KBM-7 (cell line): ENCODE measurements at places on chromosomes 4 and X.

DNA sequence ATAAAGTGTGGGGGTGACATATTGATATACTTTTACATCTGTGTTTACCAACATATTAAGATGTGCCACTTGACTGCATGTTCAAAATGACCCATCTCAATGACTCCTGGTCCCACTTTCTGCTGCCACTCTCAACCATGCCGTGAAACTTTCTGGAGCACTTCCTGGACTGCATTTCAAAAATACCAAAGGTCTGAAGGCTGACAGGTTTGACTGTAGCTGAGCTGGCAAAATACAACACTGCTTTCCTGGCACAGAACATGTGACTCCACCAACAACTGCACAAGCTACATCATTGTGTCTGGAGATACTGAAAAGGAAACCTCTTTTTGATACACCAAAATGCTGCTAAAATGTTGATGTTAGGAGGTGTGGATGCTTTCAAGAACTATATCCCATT is 184.8 kb downstream of the UNC5C start:
- no peak for DNase-seq

DNA sequence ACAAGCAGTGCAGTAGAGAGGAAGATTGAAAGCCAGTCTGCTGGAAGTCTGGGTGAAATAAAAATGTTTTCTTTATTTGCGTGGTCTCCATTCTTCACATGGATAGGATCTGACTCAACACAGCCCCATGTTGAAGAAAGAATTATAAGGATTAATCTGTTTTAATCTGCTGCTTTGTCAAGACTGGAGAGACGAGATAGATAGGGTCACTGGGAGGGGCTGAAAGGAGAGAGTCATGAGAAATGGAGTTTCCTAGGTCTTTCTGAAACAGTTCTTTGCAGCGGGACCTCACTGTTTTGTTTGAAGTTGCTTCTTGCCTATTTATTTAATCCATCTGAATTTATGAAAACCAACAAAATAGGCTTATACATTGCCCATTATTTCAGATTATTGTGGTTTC is 32.4 kb upstream of the RHOH start:
- no peak for DNase-seq

DNA sequence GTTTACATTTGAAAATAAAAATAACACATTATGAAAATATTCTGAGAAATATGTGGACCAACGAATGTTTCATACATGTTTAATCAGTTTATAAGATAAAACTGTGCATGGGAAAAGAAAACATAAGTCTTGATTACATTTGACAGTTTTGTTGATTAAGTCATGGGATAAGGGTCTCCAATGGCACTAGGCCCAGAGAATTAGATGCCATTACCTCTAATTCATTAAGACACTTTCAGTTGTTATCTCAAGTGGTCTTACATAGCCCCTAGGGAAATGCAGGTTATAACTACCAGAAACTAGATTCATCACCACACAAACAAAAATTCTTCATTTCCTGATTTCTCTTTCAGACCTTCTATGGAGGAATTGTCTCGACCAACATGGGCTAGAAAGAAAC is 300.8 kb downstream of the PCDH7 start:
- DNase-seq: no peak

DNA sequence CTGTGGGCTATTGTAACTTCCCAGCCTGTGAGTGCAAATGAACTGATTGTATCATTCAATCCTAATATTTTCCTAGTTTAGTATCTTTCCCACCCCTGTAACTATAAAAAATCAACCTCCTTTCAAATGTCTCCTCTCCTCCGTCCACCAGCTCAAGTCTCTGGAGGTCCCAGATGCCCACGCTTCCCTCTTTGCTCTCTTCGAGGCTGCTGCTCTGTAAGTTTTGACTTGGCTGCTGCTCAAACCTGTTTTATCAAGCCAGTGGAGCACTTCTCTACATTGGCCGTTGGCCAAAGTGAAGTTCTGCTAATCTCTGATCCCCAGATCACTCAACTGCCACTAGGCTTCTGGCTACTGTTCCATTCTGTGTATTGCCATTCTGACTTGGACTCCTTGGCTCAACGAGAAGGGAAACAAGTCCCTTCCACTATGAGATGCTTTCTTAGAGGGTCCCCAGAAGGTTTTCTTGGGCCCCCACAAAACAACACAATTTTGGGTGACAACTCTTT is 60.7 kb upstream of the RAPGEF2 start:
- DNase-seq: peak; percentile 85
